Frontal cortex (tissue), 4 donors: ENCODE measurements at places on chromosomes 3 and 15. TPM values are rescaled to one million over a fixed set of nuclear protein-coding genes. Genes with fewer than 3 reads are reported as not detected.

The ZCWPW2 gene
- total RNA-seq, result 4.9 TPM

The GABRA5 gene
- 54.2 TPM for total RNA-seq

The STRA6 gene
- 3.7 TPM for total RNA-seq

The MYD88 gene
- 3.7 TPM for total RNA-seq

The KCNH8 gene
- total RNA-seq, result 11.0 TPM

The MYZAP gene
- 1.6 TPM for total RNA-seq

The ASB14 gene
- under 0.01 TPM for total RNA-seq

The GOLGA8N gene
- 2.4 TPM for total RNA-seq

The C3orf22 gene
- not detected for total RNA-seq

The BRPF1 gene
- total RNA-seq, result 16.3 TPM
